ENCODE measurements at places on chromosomes 13 and 19.

GRCh38 chr13:42211704-42212464 lies 60.1 kb upstream of the AKAP11 start:
- no peak for DNase-seq

DNA sequence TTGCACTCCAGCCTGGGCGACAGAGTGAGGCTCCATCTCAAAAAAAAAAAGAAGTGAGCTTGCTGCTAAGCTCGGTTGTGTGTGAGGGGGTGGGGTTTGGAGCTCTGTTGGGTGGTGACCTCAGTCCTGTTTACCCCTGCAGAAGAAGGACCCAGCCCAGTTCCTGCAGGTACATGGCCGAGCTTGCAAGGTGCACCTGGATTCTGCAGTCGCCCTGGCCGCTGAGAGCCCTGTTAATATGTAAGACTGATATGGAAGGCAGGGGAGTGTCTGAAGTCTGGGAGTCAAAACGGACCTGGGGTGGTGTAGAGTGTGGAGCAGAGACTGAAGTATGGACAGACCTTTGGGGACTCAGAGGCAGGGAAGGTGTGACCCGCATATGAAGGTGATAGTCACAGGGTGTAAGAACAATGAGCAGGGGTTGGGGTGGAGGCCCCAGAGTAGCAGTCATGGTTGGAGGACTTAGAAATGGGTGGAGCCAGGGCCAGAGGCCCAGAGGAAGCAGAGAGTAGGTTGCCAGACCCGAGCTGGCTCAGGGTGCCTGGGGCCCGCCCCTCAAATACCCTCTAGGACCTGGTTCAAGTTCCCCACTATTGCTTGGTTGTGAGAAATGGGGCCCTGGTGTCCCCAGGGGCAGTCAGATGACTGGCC lies 13.2 kb downstream of the CLASRP start:
- DNase-seq = no peak

DNA sequence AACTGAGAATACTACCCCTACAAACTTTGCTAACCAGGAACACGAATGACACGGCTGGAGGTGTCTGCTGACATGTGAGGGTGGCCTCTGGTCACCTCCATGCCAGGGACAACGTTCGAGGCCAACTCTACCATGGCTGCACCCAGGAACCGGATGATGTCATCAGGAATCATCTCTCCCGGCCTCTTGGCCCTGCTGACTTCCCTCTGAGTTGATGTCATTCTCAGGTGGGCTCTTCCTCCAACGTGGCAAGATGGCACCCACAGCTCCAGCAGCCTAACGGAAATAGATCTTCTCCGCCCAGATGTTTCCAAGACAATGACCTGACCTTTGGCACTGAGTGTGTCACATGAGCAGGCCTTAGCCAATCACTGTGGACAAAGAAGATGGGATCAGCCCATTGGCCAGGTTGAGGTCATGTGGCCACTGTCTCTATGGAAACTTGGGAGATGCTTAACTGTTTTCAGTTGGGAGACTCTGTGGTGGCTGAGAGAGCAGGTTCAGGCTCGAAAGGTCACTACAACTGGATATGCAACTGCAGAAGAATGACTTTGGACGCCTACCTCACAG lies 15.0 kb downstream of the MBD3L2B start:
- no peak for DNase-seq

DNA sequence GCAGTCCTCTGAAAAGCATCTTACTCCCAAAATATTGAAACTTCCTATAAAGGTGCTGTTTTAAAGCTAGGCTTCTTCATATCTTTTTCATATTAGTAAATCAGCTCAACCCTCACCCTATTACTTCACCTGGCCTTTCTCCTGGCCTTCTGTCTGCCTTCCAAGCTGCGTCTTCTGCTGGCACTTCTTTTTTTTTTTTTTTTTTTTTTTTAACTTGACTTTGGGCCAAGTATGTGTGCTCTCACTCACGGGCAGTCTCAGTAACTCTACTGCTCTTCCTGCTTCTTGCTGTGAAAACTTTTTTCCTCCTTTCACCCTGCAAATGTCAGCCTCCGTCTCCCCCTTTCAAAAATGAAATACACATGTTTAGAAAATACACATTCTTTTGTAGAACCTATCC lies 41.2 kb upstream of the KCTD4 start:
- DNase-seq = no peak

- no peak for DNase-seq
Observed at GRCh38 chr13:53953183-53953582, 924.6 kb downstream of the OLFM4 start.

- no peak for DNase-seq
Observed at GRCh38 chr19:35294859-35295791, 3.2 kb downstream of the MAG start.

DNA sequence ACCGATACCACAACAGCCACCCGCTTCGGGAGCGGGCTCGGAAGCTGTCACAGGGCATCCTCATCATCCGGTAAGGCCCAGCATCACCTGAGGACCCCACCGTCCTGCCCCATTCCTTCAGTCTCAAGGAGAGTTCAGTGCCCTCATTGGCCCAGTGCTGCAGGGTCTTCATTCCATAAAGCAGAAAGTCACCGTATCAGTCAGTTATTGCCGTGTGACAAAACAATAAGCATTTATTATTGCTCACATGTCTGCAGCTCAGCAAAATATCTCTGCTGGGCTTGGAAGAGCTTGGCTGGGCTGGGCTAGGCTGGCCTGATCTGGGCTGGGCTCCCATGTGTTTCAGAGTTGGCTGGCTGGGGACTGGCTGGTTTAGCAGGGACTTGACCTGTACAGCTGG lies 8.1 kb upstream of the MRI1 start:
- no peak for DNase-seq

DNA sequence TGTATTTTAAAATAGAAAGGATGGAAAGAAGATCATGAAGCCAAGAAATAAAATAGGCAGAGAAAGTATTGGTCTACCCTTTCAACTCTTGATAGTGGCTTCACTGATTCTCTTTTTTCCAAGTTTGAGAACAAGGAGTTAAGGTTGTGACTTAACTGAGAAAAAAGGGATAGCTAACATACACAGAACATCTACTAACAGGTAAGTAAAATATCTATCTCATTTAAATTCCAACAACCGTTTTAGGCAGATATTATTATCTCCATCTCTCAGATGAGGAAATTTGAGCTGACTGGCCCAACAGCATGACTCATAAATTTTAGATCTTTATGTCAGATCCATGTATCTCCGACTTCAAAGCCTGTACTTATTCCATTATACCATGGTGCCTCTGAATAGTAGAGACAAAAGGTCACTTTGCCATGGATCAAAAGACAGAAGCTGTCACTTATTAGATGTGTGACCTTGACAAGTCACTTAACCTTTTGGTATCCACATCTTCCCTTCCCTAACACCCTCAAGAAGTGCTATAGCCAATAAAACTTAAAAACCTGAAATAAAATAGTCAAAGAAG lies 152.1 kb downstream of the DACH1 start:
- DNase-seq = no peak

DNA sequence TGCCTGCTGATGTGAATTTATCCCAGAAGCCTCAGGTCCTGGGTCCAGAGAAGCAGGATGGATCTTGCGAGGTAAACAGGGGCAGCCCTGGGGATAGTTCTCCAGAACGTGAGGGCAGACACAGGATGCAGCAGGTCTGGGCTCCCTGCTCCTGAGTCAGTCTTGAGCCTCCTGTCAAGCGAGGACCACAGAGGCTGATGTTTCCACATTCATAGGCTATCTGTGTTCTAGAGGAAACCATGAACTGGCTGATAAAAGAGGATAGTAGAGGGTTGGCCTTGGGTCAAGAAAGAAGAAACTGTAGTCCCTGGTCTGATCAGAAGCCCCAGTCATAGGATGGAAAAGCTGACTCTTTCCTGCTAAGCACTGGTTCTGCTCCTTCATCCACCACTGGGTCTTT lies 2.2 kb downstream of the ZNF175 start:
- no peak for DNase-seq

GRCh38 chr13:24228852-24229458 lies 68.4 kb downstream of the SPATA13 start:
- DNase-seq = no peak

GRCh38 chr13:95235199-95235756 lies 66.0 kb downstream of the ABCC4 start:
- DNase-seq = no peak

DNA sequence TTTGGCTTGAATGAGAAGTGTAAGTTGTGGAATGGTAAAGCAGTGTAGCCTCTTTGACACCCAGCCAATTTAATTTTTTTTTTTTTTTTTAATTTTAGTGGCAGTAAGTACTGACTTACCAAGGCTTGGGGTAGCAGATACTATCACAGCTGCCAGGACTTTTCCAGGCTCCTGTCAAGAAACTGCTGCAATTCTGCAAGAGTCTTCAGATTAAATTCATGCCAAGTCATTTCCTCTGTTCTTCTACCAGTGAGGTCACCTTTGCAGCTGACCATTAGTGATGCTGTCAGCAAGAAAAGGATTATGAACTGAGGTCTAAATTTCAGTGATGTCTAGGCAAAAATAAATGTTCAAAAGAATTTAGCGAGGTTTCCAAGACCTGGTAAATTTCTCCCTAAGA lies 91.2 kb downstream of the GGACT start:
- no peak for DNase-seq

DNA sequence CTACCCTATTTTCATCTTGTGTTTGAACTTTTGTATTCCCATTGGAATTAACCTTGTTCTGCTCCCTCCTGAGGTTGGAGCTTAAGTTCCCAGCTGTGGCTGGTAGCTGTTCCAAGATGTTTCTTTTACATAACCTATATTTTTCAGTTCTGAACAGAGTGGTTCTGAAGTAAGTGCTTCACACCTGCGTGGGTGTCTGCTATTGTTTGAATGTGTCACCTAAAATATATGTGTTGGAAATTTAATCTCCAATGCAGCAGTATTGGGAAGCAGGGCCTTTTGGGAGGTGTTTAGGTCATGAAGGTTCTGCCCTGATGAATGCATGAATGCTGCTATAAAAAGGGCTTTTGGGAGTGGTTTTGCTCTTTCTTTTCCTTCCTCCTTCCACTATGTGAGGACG lies 123.8 kb downstream of the LACC1 start:
- DNase-seq = no peak

- no peak for DNase-seq
Observed at GRCh38 chr13:98301721-98302120, 124.7 kb upstream of the RNF113B start.
